PC-3 (cell line): ENCODE measurements at places on chromosomes 12 and 14. TPM values are rescaled to one million over a fixed set of nuclear protein-coding genes. Genes with fewer than 3 reads are reported as not detected.
A peak's percentile ranks its signal among the peaks of the same experiment; 100 is the strongest.

The HOTAIR gene
- 3.5 and 4.3 TPM in 2 replicates for total RNA-seq

The TPH2 gene
- not detected in 2 replicates for total RNA-seq

The MIP gene
- total RNA-seq = not detected in 2 replicates

GRCh38 chr12:81835783-81836182 lies 76.6 kb upstream of the PPFIA2 start:
- DNase-seq = no peak
- no peaks in the 10 kb centered on the region for H3K4me1 ChIP-seq
- no peak overlapping the region for H3K27ac ChIP-seq
- no peaks in the 10 kb centered on the region for H3K27me3 ChIP-seq
- no peaks in the 10 kb centered on the region for H3K36me3 ChIP-seq

DNA sequence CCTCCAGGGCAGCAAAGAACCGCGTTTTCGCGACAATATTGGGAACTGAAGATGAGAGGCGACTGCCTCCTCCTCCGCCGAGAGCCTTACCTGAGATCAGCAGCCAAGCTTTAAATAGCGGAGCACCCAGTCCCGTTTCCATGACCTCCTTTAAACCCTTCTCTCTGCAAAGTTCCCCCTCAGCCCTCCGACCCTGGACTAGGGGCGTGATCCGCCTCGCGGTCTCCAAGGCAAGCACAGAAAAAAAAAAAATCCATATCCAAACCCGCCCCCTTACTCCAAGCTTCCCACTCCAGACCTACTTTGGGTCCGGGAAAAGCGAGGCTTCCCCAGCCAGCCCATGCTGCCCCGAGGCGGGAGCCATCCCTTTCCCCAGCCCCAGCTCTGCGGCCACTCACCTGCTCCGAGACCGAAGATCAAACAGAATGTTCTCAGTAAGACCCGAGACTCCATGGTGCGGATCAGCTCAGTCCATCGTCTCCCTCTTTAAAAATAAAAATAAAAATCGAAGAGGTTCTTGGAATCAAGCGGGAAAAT lies 630 bp downstream of the NELL2 start:
- H3K27ac ChIP-seq = no peak overlapping the region
- no peak for DNase-seq
- H3K36me3 ChIP-seq = no peaks in the 10 kb centered on the region
- peak overlapping the region; percentile 69 for H3K4me3 ChIP-seq
- peaks cover 76% of the 10 kb centered on the region for H3K27me3 ChIP-seq

- H3K4me1 ChIP-seq = no peaks in the 10 kb centered on the region
- H3K27ac ChIP-seq = no peak overlapping the region
- no peak for DNase-seq
- H3K4me3 ChIP-seq = no peak overlapping the region
Observed at GRCh38 chr12:16076970-16077522, 165.9 kb downstream of the DERA start.

DNA sequence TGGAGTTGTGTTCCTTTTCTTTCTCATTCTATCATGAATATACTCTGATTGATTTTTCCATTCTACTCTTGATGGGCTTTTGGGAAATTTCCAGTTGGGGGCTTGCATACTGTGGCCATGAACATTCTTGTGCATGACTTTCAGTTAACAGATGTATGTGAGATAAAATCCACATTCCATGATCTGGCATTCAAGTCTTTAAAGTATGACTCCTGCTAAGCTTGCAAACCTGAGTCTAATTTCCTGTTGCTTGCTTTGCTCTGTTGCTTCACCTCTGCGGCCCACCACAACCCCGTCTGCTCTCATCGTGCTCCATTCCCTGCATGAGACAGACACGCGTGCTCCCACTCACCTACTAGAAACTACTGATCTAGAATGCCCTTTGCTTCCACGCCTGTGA lies 24.3 kb upstream of the NPAS3 start:
- H3K36me3 ChIP-seq = no peaks in the 10 kb centered on the region
- DNase-seq = peak; percentile 43
- H3K27me3 ChIP-seq = no peaks in the 10 kb centered on the region
- H3K4me3 ChIP-seq = no peak overlapping the region

- H3K4me1 ChIP-seq = no peaks in the 10 kb centered on the region
- no peak overlapping the region for H3K27ac ChIP-seq
- DNase-seq = no peak
- peaks cover 5% of the 10 kb centered on the region for H3K27me3 ChIP-seq
- no peaks in the 10 kb centered on the region for H3K36me3 ChIP-seq
Observed at GRCh38 chr14:49160983-49161382, 425.2 kb downstream of the RPS29 start.

DNA sequence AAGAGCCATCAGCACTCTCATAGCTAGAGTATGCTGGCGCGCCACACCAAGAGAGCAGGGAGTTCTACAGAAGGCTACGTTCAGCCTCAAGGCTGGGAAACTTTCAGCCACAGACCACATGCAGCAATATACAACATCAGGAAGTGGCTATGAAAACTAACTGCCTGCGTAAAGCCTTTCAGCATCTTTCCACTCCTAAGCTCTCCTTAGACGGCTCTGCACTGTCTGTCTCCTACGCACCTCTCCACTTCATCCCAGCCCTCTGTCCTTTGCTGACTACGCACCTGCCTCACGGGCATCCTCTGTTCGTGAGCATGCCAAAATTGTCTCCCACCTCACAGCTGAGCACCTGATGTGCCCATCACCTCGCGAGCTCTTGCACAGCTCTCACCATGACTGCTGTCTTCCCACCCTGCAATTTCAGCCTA lies 9.7 kb downstream of the MPHOSPH9 start:
- no peaks in the 10 kb centered on the region for H3K4me1 ChIP-seq
- H3K4me3 ChIP-seq = no peak overlapping the region
- no peaks in the 10 kb centered on the region for H3K27me3 ChIP-seq
- H3K36me3 ChIP-seq = peaks cover 9% of the 10 kb centered on the region; the same call in 1 of the 2 replicates

- no peak overlapping the region for H3K4me3 ChIP-seq
- H3K36me3 ChIP-seq = no peaks in the 10 kb centered on the region
- H3K4me1 ChIP-seq = no peaks in the 10 kb centered on the region
Observed at GRCh38 chr14:97329701-97330100, 532.5 kb downstream of the VRK1 start.

DNA sequence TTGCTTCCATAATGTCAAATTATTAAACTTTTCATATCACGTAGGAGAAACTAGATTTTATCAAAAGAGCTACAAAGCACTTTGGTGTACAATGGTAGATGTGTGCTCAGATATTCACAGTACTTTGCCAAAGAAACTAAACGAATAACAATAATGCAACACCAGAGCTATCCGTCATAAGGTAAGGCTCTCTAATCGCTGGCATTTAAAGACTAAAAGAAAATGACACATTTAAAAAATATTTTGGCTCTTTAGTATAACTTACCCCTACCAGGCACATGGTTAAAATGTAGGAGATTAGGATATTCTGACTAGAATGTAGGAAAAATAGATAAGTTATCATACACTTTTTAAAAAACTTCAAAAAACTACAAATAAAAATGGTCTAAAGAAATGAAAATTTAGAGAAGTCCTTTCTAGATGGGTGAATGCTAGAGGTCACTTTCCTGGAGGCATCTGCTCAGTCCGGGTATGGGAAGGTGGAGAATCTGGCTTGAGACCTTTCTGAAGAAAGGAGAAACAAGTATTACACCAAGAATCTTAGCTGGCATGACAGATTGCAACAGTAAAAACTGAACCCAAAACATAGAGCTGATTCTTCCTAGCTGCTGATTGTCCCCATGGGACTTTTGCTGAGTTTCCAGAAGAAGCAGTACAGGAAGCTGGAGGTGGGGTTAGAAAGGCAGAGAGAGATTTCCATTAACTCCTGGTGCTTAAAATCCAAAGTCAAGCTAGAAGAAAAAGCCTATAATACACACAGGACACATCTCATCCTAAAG lies 67.9 kb downstream of the FAR2 start:
- H3K36me3 ChIP-seq = no peaks in the 10 kb centered on the region
- no peaks in the 10 kb centered on the region for H3K27me3 ChIP-seq
- H3K4me3 ChIP-seq = no peak overlapping the region
- no peaks in the 10 kb centered on the region for H3K4me1 ChIP-seq

DNA sequence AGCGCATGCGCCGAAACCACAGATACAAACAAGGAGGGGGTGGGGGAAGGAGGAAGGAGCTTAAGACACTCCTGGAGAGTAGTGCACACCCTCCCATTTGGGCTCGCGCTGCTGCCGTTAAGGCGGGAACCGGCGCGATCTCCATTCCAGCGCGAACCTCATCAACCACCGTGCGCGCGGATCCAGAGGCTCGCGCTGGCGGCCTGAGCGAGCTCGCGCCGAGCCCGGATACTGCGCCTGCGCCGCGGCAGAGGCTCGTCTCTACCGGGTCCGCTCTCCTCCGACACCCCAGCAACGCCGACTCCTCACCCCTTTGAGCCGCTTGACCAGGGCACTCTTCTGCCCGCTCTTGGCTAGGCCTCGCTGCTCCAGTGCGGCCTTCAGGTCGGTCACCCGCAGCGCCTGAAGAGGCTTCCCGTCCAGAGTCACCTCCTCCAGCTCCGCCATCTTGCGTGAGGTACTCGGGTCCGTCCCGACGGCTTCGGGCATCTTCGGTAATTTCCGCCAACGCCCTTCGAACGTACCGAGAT lies at the start of gene ACIN1:
ACIN1 (minus strand) TSS at position 471 of the 530 bp plus-strand sequence; CDS start at position 447, 24 bp downstream.
- H3K36me3 ChIP-seq = peaks cover 39% of the 10 kb centered on the region
- H3K4me1 ChIP-seq = peaks cover 21% of the 10 kb centered on the region
- H3K27ac ChIP-seq = peak within 1 kb of the TSS; percentile 84

DNA sequence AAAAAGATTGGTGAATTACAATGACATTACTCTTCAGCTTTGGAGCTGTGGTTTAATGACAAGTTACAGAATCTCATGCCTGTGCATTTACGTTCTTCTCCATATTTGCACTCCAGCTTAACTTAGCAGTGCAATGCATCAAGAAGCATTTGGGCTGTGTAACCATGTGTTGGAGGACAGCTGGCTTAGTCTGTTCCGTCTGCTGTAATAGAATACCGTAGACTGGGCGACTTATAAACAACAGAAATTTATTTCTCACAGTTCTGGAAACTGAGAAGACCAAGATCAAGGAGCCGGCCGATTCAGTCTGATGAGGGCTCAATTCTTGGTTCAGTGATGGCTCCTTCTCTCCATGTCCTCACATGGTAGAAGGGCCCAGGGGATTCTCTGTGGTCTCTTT lies 943.5 kb downstream of the BCL11B start:
- H3K27ac ChIP-seq = no peak overlapping the region
- no peaks in the 10 kb centered on the region for H3K4me1 ChIP-seq
- no peaks in the 10 kb centered on the region for H3K27me3 ChIP-seq
- DNase-seq = no peak
- no peak overlapping the region for H3K4me3 ChIP-seq

DNA sequence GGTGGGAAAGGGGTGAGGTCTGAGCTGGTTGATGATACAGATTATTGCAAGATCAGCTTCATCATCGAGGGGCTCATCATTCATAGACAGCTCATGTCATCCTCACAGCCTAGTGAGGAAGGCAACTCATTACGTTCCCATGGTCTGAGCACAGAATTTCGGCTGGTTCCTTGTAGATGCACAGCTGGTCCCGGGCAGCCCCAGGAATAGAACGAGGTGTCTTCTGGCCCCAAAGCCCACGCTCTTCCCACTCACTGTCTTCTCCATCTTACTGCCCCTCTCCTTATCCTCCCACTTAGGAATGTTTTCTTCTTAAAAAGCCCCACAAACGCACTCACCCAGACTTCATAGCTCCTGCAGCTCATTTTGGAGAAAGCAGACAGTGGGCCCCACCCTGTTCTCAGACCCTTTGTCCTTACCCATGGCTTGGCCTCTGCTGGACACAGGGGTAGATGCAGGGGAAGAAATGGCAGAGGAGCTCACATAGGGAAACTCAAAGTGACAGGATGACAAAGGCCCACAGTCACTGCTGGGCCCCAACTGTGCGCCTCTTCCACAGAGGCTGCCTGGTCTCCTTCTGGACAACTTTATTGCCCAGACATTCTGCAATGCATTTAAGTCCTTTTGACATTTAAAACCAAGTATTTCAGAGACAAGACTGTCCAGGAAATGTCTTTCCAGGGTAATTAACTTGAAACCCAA lies 162.2 kb downstream of the ADGRD1 start:
- H3K4me3 ChIP-seq = no peak overlapping the region
- H3K27me3 ChIP-seq = peaks cover 86% of the 10 kb centered on the region
- no peak for DNase-seq
- H3K4me1 ChIP-seq = no peaks in the 10 kb centered on the region

DNA sequence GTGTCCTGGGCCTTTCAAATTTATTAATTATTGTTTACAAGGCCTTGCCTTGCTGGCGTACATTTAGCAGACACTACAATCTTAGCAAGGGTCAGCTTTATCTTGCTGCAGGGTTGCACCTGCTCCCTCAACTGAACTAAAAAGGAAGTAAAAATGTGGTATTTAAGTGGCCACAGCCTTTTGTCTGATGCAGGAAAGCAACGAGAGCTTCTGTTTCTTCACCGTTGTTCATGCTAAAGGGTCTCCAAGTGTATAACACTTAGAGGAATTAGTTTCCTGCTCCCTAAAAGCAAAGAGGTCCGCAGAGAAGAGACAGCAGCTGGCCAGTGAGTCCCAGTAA lies 62.8 kb upstream of the EGLN3 start:
- no peak overlapping the region for H3K4me3 ChIP-seq
- no peaks in the 10 kb centered on the region for H3K4me1 ChIP-seq
- no peak overlapping the region for H3K27ac ChIP-seq
- H3K36me3 ChIP-seq = no peaks in the 10 kb centered on the region
